ENCODE measurements at places on chromosomes 3 and 15. TPM values are rescaled to one million over a fixed set of nuclear protein-coding genes. Genes with fewer than 3 reads are reported as not detected.

- no peak for DNase-seq
Observed at GRCh38 chr3:28326458-28326926, 22.0 kb upstream of the ZCWPW2 start.

- no peak for DNase-seq
Observed at GRCh38 chr3:346186-346585, 149.6 kb downstream of the CHL1 start.

DNA sequence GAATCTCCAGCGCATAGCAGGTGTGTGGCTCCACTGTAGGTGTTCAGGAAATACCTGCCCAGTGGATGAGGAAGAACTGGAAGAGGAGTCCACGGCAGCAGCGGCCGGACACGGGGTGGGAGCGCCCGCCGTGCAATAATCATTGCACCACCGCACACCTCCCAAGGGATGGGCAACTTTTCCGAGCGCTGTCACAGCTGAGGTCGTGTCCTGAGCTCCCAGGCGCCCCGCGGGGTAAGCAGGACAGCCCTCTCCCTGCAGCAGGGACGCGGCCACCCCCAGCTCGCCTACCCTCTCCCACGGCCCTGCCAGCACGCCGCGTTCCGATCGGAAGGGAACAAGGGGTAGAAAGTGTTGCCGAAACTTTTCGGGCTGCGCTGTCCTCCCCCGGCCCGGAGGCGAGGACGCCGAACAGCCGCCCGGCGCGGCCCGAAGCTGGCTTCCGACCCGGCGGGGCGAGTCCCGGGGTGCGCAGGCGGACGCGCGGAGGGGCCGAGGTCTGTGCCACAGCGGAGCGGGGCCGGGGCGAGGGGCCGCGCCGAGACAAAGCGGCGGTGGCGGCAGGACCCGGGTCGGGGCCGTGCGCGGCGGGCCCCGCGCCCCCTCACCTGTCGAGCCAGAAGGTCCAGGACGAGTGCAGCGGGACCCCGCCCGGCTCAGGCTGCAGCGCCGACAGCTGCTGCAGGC, 475 bp downstream of the EIF4E3 start:
- peak; percentile 36 for DNase-seq

GASK1A gene
- total RNA-seq: not detected

GRCh38 chr3:149280671-149281349, 52.6 kb downstream of the TM4SF18 start:
- no peak for DNase-seq

DNA sequence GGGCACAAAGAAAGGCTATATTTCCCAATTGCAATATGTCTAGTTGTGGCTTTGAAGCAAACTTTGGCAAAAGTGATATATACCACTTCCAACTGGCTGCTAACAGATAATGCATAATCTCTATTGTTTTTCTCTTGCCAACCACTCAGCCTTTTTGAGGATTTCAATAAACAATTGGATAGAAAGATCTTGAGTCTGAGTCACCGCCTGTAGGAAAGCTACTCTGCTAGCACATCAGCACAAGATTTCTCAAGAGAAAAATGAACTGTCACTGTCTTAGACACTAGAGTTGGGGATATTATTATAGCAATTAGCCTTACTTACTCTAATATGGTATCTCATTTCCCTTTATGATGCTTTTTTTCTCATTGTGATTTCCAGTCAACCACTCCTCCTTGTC, 119.7 kb downstream of the SST start:
- no peak for DNase-seq

GRCh38 chr3:194865615-194866014, 179.9 kb downstream of the FAM43A start:
- no peak for DNase-seq

GRCh38 chr15:89774492-89774891, 1.6 kb upstream of the MESP2 start:
- no peak for DNase-seq

DNA sequence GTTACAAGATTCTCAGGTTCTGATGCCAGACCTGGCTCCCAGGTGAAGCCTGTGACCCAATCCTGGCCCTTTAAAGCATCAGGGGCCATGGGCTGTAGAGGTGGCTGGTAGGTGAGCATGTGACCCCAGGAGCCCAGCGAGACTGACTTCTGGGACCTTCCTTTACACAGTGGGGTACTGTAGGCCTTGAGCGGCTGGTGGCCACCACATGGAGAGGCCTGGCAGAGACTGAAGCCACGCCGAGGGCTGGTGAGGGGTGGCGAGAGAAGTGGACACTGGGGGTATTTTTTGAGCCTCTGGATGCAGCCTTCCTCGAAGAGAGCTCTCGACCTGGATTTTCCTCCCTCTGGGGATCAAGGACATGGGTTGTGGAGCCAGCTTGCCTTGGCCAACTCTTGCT, 71.2 kb upstream of the ITGA11 start:
- DNase-seq: no peak

Data from myocyte (in vitro differentiated cells).